Activated CD8-positive, alpha-beta memory T cell treated with anti-CD3 and anti-CD28 coated beads for 1 hour (primary cell): ENCODE measurements at places on chromosomes 3 and 15.

GRCh38 chr3:153273217-153273616 lies 111.2 kb downstream of the RAP2B start:
- DNase-seq: no peak

DNA sequence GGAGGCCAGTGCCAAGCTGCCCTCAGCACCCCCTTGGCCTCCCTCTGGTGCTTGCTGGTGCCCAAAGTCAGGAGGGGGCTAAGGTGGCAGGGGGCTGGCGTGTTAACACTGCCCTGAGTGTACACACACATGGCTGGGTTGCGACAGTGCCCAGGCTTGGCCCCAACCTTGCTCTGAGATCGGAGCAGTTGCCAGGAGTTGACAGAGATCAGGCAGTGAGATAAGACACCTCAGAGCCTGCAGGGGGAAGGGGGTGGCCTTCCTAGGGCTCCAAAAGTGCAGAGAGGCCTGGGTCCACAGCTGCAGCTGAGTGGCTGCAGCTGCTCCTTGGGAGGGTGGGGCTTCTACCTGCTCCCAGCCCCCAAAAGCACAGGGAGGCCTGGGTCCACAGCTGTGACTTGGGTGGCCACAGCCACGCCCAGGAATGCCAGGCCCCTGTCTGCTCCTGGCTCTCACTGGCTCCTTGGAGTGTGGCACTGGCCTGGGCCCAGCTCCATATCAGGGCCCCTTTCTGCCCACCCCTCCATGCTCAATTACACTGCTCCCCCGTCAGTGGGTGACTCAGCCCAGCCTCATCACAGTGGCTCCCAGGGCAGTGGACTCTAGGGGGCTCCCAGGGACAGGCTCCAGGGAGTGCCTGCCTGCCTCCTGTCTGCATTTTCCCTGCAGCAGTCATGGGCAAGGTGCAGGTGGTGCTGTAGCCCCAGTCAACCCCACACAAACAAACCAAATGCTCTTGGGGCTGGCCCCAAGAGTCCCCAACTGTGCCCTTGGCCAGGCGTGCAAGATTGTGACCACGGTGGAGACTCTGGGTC lies 56.4 kb upstream of the C15orf39 start:
- no peak for DNase-seq

- no peak for DNase-seq
Measured at GRCh38 chr3:23815879-23816278, 10.1 kb downstream of the UBE2E1 start.

- DNase-seq: no peak
Measured at GRCh38 chr3:54968546-54969172, 40.8 kb upstream of the LRTM1 start.

DNA sequence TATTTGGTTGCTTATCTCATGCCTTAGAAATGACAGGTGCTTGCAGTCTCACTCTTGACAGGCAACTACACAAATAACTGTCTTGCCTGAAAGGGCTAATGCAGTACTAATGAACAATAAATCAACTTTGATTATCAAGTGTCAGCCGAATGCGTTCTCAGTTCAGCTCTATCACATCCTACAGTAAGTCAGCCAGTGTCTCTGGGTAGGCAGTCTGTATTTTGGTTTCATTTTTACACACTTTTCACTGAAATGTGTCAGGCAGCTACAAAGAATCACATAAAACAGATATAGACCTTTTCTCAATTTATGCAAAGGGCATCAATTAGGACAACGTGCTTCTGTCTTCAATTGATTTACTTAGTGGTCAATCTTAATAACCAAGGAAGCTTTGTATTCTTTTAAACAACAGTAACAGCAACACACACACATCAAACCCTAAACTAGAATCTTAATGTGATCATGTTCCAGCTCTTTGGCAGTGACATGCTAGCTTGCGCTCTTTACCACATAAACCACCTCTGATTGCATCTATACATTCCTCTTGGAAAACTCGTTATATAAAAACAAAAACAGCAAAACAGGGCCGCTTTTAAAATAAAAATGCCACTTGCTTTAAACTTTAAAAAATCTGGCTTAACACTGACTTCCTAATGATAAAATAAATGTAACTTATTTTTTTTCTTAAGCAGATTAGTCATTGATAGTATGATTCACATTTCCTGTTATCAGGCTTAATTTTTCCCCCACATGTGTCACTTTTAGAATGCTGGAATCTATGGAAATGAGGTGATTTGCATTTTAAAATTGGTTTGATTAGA lies 520.4 kb downstream of the FOXP1 start:
- no peak for DNase-seq

DNA sequence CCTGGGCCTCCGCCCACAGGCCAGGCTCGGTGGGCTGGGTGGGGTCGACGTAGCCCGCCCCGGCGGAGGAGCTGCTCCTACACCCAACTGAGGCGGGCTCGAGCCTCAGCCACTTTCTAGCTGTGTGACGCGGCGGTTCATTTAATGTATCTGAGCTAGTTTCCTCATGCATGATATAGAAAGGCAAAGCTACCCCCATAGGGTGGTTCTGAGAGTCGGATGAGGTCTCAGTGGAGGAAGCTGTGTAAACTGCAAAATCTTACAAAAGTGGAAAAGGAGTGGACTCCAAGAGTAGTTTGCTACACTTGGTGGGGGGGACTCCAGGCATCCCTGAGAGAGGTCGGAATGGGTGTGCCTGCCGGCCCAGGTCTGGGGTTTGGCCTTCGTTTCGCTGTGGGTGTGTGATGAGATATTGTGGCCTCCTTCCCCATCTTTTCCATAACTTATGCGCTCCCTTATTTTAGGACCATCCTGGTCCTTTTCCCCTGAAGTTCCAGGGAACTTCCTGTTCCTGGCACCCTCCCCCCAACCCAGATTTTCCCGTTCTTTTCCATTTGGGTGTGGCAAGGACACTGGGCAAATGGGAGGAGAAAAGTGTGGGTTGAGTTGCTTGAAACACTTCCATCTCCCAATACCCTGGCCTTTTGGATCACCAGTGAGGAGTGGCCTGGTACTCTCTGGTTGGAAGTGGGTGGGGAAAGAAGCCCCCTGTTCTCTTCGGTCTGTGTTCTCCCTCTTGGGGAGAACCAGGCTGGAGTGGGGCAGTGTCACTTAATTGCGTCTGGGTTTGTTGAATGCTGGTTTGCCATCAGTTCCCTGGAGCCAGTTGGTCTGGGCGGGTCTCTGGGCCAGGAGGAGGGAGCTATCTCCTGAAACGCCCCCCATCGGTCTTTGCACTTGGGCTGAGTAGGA lies 1.1 kb downstream of the PDIA5 start:
- no peak for DNase-seq

- DNase-seq: no peak
Measured at GRCh38 chr3:126961191-126961790, 21.6 kb upstream of the PLXNA1 start.

DNA sequence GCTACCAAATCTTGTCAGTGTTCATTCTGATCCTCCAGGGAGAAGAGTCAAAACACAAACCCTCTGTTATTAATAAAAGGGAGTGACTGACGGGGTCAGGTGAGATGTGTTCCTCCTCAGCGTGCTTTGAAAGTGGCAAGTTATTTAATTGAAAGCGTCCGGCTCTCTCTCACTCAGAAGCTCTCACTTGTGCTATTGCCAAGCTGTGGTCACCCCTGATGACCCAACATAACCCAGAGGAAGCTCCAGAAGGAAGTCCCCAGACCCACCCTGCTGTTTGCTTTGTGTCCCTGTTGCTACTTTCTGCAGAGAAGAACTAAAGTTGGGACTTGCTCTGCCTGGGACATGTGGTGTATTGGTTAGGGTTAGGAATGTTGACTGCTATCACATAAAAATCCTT lies 235.6 kb downstream of the EDEM1 start:
- DNase-seq: no peak

- DNase-seq: no peak
Measured at GRCh38 chr3:187750006-187750512, 4.8 kb upstream of the BCL6 start.

- DNase-seq: no peak
Measured at GRCh38 chr3:20573175-20573574, 387.2 kb upstream of the SGO1 start.

- DNase-seq: no peak
Measured at GRCh38 chr3:24149032-24149431, 203.9 kb downstream of the NR1D2 start.

- no peak for DNase-seq
Measured at GRCh38 chr15:47301481-47301880, 415.8 kb upstream of the SEMA6D start.

DNA sequence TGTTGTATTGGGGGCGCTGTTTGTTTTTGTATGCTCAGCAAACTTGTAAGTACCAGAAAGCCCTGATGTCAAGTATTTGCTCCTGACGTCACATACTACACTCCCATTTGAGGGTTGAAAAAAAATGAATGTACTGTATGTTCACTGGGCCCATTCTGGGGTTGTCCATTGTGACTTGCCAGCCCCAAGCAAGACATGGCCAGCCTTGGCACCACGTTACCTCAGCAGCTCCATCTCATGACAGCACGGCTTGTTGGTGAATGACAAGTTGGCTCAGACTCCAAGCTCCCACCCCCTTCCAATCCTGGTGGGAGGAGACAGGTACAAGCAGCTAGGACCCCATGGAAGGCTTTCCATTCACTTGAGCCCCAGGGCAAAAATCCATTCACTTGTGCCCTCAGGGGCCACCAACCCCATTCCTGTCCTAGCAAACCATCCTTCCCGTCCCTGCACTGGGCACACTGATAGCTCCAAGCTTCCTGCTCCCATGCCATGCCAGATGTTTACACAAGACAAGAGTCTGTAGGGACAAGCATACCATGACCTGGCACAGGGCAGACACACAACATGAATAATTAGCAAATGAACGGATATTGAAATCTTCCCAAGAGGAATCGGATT lies 1.6 kb downstream of the PHGR1 start:
- no peak for DNase-seq

DNA sequence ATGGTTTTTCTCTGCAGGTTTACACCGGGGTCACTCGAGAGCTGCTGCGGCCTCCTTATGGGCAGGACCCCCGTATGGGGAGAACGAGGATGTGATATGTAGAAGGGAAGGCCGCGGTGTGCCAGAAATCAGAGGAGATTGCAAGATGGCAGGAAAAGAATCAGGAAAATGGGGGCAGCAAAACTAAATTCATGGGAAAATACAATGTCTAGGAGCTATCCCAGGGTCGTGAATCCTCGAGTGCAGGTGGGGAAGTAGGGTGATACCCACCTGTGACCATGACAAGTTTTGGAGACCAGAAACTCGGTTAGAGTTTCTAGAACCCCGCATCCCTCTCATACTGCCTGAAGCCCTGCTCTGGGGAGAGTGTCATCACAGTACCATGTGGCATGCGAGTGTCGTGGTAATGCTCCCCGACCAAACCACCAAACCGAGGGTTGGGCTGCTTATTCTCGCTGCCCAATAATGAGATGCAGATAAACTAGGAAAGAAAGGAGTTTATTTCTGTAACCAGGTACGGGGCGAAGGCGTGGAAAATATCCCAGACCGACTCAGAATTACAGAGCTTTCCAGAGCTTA lies 781 bp downstream of the TRNT1 start:
- DNase-seq: no peak

GRCh38 chr15:64355348-64355943 lies 527 bp downstream of the CSNK1G1 start:
- DNase-seq: no peak
